ENCODE measurements at places on chromosomes 11 and 22.

DNA sequence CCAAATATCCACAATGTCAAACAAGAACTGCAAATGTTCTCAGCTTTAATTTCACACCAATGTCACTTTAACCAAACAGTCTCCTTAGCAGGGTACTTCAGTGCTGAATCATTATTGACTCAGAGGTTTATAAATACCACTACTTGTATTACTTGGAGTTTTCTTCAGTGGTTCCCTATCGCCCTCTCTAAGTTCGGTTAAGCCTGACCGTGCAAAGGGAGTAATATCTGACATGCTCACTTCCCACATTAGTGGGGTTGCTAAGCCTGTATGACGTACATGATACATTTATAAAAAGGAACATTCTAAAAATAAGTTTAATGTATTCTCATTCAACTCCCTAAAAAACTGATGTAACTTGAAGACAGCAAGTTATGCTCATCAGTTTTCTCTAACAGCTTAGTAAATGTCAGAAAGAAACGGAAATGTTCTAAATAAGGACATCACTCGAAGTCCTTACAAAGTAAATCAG is 93.1 kb upstream of the ZC3H12C start:
- DNase-seq: no peak

DNA sequence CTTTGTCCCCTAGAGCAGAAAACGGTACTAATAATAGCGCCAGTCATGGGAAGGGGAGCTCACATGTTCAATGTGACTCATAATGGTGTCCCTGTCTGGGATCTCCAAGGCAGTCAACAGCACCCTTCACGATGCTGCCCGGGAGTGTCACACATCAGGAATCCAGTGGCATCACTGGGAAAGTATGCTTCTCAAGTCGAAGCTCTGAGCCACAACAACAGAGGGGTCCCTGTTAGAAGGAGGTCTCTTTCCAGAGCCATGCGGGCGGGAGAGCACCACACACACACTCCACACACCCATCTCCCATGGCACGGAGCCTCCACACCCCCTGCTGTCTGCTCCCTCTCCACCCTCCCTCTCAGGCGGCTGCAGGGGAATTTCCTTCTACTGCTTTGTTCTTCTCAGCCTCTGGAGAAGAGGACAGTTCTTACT is 119.7 kb downstream of the ETS1 start:
- DNase-seq: no peak

- no peak for DNase-seq
Measured at GRCh38 chr22:44665115-44665514, 36.9 kb upstream of the PRR5 start.

- DNase-seq: no peak
Measured at GRCh38 chr11:46240861-46241260, 36.6 kb upstream of the CREB3L1 start.

GRCh38 chr11:100674212-100674611 is 12.9 kb upstream of the ARHGAP42 start:
- no peak for DNase-seq
